Activated naive CD4-positive, alpha-beta T cell treated with anti-CD3 and anti-CD28 coated beads, Interleukin-2, amount 50 U/mL, for 72 hours (primary cell): ENCODE measurements at places on chromosomes 6 and 20.

- DNase-seq, result no peak
Measured at GRCh38 chr6:72699159-72699558, 77.3 kb downstream of the KCNQ5 start.

DNA sequence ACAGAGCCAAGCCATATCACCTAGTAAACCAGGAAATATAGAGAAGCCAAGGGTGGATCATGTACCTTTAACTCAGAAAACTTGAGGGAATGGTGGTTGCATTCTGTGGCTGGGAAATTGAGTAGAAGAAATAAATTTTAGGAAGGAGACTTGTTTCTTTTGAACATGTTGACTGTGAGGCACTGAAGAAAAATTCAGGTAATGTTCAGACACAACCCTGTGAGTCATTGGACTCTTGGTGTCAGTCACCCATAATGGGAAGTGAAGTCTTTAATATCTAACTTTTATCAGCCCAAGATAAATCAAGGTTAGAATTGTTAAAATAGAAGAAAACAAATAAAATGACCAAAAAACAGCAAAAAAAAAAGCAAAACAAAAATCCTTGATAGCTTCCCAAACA, 98.8 kb upstream of the GRIK2 start:
- DNase-seq, result no peak

DNA sequence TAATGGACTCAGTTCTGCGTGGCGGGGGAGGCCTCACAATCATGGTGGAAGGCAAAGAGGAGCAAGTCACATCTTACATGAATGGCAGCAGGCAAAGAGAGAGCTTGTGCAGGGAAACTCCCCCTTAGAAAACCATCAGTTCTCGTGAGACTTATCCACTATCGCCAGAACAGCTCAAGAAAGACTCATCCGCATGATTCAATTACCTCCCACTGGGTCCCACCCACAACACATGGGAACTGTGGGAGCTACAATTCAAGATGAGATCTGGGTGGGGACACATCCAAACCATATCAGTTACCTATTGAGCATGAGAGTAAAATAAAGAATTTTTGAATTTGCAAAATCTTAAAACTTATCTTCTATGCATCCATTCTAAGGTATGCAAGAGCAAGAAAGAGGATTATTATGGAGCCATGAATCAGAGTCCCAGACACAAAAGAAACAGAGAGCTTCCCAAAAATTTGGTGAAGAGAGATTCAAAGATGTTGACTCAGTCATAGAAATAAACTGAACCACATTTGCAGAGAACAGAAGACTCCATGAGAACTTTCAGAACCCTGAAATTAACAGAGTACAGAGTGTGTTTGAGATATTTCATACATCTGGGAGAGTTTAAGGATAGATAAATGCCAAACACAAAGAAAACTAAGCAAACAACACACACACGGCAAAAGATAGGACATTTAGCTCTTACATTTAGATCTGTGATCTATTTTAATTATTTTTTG, 17.1 kb upstream of the MOXD1 start:
- no peak for DNase-seq

DNA sequence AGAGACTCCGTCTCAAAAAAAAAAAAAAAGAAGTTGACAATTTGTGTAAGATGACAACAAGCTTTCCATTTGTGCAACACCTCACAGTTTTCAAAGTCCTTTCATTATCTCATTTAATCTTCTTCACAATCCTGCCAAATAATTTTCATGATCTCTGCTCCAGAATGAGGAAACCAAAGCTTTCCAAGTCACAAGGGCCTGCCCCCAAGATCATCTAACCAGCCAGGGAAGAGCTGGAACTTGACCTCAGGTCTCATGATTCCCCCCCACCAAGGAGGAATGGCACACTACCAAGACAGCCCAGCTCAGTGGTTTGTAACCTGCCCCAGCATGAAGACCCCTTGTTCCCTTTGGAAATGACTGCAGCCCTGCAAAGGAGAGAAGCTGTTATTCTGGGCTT, 74.0 kb upstream of the PIM1 start:
- no peak for DNase-seq

DNA sequence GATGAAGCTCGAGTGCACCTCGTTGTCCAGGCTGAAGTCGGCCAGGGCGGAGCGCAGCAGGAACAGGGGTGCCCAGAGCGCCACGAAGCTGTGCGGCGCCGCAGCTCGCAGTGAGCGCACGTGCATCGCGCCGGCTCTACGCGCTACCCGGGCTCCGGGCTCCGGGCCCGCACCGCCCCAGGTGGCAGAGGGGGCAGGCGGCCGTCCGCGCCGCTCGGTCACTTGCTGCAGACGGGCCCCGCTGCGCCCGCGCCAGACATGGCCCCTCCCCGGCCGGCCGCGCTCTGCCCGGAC, 497 bp downstream of the BMP7 start:
- DNase-seq, result no peak

- DNase-seq, result no peak
Measured at GRCh38 chr6:100445512-100445911, 19.2 kb downstream of the SIM1 start.

DNA sequence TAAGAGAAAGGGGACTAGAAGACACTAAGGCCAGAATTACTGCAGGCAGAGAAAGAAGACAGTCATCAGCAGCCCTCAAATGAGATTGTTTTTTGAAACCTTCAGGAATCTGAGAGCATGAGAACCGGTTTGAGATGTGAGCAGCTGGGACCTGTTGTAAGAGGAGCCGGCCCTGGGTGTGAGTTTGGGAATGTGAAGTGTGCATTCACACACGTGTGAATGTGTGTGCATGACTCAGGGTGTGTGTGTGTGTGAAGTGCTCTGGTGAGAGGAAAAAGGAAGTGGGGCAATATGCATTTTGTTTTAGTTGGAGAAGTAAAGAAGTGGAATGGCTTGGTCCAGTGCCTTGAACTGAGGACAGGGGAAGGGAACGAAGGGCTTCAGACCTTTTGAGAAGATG, 4.3 kb downstream of the SCUBE3 start:
- no peak for DNase-seq

DNA sequence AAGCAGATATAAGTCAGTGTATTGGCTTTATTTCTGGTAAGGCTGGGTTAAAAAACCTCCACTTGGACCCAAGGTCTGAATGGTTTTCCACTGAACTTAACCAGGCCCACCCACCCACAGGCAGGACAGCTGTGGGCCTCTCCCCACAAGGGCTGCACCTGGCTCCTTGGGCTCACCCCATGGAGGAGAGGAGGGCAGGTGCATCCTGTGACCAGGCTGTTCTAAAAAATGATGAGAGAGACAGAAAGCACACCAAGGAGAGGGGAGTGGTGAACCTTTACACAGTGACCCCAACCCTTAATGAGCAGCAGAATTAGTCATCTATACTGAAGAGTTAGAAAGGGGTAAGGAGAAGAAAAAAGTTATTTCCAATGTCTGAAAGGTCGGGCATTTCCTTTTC, 34.5 kb upstream of the DUSP22 start:
- DNase-seq, result peak; percentile 52

DNA sequence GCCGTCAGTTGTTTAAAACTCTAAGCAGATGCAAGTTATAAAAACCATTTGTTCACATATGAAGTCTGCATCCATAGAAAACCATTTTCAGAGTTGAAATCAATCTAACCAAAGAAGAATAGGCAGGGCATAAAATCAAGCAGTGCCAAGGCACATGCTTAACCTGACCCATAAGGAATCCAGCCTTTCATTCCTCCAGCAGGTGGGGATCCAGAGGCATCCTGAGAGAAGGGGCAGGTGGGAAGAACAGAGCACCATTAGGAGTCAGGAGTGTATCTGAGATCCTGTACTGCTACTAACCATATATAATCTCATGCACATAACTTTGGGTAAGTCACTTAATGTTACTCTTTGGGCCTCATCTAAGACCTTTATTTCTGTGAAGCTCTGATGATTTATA, 29.4 kb upstream of the FOXO3 start:
- no peak for DNase-seq

DNA sequence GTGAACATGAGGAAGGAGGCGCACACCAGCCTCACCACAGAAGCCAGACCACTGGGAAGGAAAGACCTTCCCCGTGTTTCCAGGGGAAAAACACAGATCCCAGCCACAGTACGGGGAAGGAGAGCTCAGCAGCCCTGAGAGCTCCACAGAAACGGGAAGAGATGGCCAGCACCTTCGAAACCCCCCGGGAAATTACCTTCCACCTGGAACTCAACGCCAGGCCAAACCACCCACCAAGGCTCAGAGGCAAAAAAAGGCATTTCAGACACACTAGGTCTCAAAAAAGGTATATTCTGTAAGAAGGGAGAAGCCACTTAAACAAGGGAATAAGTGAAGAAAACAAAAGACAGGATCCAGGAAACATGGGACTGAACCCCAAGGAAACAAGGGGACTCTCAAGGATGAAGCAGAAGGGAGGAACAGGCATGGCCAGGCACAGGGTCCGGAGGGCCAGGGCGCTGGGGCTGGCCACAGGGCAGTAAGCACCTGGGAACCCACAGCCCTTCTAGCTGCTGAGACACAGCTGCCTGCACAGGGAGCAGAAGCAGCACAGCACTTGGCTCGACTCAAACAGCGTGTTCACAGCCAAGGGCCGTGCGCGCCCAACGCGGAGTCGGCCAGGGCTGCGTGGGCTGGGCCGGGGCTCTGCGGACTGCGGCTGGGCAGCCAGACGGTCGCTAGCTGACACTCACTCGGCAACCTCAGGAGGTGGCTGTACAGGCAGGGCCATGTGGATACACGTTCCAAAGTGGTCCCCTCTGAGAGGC, 44.6 kb downstream of the TAF4 start:
- no peak for DNase-seq

GRCh38 chr6:90086517-90086916, 192.2 kb downstream of the GJA10 start:
- no peak for DNase-seq

- DNase-seq, result no peak
Measured at GRCh38 chr6:1316489-1316971, 4.6 kb downstream of the FOXQ1 start.

DNA sequence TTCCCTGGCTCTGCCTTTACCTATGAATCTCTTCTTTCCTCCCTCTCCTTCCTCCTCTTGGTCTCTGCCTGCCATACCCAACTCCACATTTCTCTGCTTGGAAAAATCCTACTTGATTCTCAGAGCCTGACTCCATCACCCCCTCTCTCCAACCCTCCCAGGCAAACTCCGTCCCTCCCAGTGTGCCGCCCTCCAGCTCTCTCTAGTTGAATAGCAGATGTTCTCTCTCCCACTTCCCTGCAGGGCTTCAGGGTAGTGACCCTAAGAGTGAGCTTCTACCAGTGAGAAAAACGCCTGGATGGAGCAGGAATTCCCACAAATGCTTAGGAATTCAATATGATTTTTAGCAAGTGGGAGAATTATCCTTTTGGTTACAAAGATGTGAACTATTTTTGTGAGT, 141.6 kb downstream of the MTHFD1L start:
- DNase-seq, result no peak

- no peak for DNase-seq
Measured at GRCh38 chr6:7730784-7731227, 4.9 kb downstream of the BMP6 start.

DNA sequence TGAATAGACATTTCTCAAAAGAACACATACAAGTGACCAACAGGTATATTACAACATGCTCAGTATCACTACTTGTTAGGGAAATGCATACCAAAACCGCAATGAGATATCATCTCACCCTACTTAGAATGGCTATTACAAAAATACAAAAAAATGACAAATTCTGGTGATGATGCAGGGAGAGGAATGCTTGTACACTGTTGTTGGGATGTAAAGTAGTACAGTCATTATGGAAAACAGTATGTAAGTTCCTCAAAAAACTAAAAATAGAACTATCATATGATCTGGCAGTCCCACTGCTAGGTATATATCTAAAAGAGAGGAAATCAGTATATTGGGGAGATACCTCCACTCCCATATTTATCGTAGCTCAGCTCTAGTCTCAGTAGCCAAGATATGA, 10.9 kb upstream of the SLC17A5 start:
- no peak for DNase-seq

- DNase-seq, result no peak
Measured at GRCh38 chr6:321536-322258, 29.4 kb downstream of the DUSP22 start.

- no peak for DNase-seq
Measured at GRCh38 chr20:47686545-47686944, 98.7 kb downstream of the SULF2 start.

DNA sequence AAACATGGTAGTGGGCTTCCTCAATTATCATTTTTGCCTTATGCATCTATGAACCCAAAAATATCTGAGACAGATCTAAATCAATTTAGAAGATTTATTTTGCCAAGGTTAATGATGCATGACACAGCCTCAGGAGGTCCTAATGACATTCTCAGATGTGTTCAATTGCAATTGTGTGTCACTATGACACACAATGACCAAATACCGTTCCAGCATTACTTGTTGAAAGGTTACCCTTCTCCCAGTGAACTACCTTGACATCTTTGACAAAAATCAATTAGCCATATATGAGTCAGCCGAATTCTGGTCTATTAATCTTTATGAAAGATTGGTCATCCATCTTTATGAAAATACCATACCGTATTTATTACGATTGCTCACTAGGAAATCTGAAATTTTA, 592.5 kb upstream of the GJE1 start:
- no peak for DNase-seq

- no peak for DNase-seq
Measured at GRCh38 chr20:50554694-50555579, 44.8 kb downstream of the PTPN1 start.

DNA sequence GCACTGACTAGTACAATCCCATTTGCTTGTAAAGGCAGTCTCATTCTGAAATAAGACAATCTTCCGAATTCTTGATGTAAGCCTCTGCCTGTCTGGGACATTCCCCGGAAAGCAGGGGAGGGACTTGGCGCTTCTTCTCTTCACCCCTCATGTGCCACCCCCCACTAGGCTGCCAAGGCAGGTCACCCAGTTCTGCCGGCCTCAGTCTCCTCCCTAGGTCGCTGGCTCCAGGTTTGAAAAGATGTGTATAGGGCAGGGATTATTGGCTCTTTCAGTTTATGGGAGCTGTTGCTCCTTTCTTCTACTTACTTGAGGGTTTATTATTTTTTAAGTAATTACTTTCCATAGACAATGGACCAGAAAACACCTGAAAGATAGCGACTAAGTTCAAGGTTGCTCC, 158.1 kb upstream of the RPS6KA2 start:
- DNase-seq, result no peak

GRCh38 chr6:37966801-37967200, 147.3 kb downstream of the ZFAND3 start:
- DNase-seq, result no peak

- no peak for DNase-seq
Measured at GRCh38 chr6:23114812-23115504, 545.6 kb downstream of the HDGFL1 start.

GRCh38 chr6:38815250-38815649, 100.1 kb downstream of the DNAH8 start:
- DNase-seq, result no peak

GRCh38 chr6:141153563-141153962, 979.2 kb upstream of the GJE1 start:
- DNase-seq, result peak; percentile 60
